ENCODE measurements at places on chromosomes 16 and 17.
A peak's percentile ranks its signal among the peaks of the same experiment; 100 is the strongest.

DNA sequence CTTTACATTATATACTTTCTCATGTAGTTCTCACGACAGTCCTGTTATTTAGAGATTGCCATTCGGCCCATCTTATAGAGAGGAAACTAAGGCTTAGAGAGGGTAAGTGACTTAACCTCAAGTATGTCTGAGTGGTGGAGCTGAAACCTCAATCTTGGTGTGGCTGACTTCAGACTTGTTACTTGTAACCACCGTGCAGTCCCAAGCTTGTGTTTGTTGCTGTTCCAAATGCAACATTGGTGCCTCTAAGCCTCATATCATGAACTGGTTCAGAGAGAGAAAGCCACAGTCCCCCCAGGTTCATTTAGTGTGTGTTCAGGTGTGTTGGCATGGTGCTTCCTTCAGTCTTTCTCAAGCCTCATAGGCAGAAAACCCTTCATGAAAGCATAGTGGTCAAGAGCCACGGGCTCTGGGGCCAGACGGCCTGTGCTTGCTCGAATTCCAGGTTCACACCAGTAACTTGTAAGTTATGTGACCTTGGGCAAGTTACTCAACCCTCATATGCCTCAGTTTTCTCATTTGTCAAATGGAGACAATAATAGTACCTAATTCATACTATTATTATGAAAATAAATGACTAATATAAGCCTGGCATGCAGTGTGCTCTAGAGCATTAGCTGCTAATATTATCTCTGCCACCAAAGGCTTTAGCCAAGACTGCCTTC lies 39.9 kb downstream of the CDH1 start:
- no peak for DNase-seq

DNA sequence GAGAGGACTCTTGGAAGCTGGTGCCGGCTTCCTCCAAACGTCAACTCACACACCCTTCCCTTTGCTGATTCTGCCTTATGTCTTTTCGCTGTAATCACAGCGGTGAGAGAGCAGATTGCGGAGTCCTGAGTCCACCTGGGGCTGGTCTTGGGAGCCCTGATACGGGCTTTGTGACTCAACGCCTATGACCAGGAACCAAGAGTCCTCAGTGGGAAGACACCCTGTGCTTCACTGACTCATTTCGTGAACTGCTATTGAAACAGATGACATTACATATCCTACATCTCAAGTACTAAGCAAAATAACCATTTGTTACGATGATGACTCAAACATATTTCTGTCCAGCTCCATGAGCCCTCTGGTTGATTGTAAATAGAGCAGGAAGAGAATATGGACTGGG lies 90.7 kb upstream of the CREBBP start:
- DNase-seq: no peak

DNA sequence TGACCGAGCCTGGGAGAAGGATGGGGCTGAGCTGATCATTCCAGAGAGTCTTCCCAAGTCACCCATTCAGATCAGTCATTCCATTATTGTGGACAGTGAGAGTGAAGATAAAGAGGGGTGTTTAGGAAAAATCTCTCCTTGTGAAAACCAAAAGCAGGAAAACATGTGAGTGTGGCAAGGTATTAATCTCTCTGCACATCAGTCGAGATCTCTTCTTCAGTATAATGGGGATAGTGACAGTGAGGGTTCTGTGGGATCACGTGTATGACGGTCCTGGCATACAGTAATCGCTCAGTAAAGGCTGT lies 35.4 kb downstream of the CHD9 start:
- no peak for DNase-seq

GRCh38 chr16:69859105-69859989 lies 91.8 kb upstream of the CLEC18A start:
- DNase-seq: peak; percentile 69

GRCh38 chr17:8326511-8327302 lies 12.9 kb upstream of the ODF4 start:
- no peak for DNase-seq

DNA sequence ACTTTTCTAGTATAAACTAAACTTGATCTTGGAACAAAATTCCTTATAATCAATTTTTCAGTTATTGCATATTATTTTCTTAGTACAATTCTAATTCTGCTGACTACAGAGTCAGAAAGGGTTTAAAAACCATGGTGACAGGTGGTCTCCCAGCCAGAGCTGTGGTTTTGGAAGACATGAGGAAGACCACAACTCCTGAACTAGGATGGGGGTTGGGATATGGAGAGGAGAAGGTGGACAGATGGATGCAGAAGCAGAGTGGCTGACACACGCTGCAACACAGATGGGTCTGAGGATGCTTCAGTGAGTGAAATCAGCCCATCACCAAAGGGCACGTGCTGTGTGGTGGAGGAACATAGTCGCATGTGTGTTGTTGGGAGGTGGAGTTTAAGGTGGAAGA lies 187.7 kb downstream of the LGALS9B start:
- DNase-seq: no peak

Data from WERI-Rb-1 (cell line).